ENCODE measurements at places on chromosomes 12 and 14.

DNA sequence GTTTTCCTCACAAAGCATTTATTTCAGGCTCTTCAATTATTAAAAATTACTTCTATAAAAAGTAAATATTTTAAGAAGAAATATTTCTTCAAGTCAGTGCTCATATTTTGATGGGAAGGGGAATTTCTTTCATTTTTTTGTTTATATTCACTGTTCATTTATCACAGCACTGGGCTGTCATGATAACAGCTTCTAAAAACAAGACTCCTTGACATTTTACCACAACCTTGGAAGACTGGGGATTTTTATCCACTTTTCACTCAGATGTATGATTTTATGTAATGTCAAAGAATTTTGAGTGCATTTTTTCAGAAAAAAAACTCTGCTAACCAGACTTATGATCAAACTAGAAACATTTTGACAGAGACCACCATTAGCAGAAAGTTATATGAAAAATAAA is 149.7 kb downstream of the PHLDA1 start:
- no peak for DNase-seq

- DNase-seq: no peak
Measured at GRCh38 chr14:53955229-53955556, 1.4 kb downstream of the BMP4 start.

GRCh38 chr12:30134229-30134628 is 350.5 kb upstream of the TMTC1 start:
- no peak for DNase-seq

DNA sequence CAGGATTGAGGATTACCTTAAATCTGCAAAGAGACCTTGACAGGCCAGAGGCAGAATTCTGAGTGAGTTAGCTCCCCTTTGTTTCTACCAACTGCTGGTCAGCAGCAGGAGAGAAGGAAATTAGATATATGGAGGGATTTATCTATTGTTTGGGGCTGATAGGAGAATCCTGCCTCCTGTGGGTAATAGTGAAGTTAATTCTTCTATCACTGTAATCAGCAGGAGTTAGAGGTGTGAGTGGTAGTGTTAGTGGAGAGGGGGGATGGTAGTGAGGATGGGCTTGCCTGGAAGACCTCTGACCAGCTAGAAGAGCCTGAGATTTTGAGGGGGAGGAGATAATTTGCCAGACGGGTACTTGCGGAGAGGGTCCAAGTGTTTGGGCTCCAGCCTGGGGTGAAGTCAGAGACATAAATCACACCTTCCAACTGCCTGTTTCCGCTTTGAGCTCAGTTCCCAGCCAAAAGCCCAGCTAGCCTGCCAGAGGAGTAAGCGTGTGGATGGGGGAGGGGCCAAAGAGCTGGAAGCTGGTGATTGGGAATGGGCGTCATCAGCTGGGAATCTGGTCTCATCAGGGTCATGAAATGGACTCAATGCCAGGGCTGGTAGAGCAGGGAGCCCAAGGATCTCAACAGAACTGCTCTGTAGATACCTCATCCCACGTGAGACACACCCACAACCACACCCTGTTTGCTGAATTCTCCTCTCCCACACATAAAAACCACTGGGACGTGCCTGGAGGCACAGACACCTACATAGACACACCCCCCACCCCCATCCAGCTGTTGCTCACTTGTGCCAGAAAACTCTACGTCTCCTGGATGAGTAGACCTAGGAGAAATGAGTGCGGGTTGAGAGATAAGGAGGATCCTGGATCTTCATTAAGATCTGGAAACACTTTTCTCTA is 13.1 kb upstream of the ITGA5 start:
- peak; percentile 73 for DNase-seq

GRCh38 chr12:28040246-28040645 is 67.7 kb upstream of the PTHLH start:
- DNase-seq: no peak

DNA sequence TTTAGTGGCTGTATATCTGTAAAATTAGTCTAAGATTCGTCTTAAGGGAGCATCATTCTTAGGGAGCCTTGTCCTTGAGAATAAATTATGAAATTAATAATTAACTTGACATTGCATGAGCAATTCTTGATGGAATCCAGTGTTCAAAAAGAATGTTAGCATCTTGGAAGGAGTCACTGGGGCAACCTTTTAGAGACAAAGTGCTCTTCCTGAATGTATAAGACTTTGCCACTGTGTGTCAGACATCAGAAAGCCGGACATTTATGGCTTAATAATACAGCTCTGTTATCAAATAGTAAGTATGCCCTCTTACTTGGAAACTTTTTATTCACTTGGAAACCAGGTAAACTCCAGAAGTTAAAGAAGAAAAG is 83.3 kb downstream of the CCER1 start:
- DNase-seq: no peak

DNA sequence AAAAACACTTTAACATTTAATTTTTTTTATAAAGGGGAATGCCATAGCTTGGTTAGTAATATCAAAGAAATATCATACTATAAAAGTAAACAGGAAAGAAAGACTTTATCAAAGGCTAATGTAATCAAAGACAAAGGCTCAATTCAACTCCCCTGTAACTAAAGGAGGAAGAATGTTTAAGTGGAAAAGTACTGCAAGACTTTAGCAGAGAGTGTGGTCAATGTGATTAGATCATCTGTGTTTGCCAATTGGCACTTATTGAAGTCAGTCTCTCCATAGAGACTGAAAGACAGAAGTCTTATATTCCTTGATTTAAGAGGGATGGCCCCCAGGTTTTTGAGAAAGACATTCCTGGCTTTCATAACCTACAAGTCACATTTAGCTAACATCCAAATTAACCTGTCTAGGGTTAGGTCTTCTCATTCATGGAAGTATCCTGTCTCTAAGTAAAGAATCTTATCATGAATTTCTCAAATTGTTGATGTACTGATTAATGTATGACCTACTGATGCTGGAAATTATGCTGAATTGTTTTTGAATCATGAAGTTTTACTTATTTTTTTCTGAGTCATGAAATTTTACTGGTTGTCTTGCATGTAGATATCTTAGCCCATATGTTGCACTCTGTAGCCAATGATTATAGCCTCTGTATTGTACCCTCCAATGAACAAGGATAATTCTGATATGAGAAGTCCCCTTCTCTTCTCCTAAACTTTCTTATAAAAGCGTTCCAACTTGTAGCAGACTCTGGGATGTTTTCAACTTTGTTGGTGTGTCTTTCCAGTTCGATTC is 65.4 kb downstream of the ATXN7L3B start:
- no peak for DNase-seq

- no peak for DNase-seq
Measured at GRCh38 chr12:22480016-22480415, 64.3 kb downstream of the C2CD5 start.

DNA sequence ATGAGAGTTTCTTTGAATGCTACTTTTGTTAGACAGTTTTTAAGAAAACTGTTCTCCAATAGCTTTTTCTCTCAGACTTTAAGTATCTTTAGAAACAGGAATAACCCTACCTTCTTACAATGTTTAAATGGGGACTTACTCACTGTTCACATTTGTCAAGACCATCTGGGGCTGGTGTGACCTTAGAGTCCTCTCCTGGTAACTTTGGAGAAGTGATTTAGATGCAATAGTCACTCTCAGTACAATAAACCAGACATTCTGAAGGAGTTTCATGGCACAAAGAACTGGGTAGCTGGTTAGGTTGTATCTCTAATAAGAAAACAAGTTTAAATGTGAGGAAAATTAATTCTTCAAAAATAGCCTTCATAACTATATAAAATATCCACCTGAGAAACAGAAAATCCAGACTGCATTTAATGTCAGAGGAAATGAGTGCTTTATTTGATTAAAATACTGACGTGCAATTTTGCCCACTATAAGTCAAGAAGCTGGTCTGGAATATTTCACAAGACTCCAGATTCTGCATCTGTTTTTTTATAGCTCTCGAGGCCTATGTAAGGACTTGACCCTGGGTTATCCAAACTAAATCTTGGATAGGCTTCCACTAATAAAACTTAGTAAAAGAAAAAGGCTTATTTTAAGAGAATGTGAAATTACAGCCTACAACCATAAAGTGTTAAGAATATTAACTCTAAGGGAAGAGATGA is 108.7 kb downstream of the PTGER2 start:
- no peak for DNase-seq

DNA sequence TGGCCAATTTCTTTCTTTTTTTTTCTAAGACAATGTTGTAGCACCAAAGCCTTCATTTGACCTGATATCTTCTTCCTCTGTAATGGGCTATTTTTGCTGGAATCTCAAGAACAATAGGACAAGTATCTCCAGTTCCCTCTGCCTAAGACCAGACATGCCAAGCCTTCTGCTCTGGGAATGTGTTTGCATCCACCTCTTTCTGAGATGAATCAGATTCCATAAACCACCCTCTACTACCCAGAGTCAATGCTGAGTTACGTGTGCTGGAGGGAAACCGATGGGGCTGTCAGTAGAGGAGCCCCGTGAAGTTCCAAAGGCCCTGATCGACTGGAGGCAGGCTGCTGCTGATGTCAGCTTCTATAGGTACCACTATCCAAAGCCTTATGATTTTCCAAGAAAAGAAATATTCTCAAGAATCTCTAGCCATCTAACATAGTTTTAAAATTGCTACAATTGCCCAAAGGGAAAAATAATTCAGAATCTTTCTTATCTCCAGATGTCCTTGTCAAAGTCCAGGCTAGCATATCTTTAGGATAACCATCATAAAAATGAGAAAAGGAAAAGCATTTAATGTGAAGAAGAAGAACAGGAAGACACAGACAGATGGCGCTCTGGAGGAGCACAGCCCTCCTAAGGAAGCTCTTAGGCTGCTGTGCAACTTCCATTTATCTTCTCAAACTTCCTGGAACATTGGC is 101.9 kb downstream of the SLC8A3 start:
- DNase-seq: no peak

DNA sequence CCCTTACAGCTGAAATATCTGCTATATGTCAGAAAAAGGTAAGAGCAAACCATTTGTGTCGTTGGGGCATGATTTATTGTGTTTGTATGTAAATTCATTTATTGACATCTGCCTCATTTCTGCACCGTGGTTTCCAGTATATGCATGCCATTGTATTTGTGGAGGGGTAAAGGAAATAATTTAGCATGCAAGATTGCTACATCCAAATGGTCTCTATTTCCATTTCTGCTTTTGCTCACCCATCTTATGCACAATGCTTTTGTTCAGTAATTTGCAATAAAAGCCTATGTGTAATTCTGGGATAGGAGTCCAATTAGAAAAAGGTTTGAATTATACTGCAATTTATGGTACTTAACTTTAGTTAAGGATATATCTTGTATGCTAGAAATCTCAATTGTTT is 101.8 kb downstream of the UNC79 start:
- DNase-seq: no peak

GRCh38 chr12:12992418-12993130 is 7.5 kb downstream of the HEBP1 start:
- DNase-seq: no peak

GRCh38 chr12:112676507-112676906 is 115.0 kb upstream of the RPH3A start:
- DNase-seq: no peak

DNA sequence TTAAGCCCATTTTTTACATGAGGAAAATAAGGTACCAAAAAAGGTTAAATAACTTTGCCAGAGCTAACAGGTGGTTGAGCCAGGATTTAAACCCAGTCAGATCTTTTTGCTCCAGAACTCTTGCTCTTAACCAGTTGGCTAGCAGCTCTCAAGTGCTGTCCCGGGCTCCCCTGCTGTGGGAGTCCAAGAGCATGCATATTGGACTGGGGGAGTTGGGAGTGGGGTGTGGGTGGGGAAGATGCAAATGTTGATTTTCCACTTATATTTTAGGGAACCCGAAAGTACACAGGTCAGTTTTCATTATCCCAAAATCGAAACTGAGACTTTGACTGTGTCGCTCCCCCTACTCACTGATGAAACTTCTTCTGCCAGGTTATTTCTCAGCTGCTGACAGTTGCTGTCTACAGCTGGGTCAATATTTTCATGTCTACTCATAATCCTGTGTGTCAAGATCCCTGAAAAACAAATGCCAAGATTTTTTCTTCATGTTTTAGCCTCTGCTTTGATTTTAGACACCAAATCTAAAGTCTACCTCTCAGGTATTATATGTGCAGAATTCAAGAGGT is 172.3 kb upstream of the TMPO start:
- DNase-seq: no peak

GRCh38 chr14:68342216-68342763 is 450.6 kb downstream of the ZFP36L1 start:
- no peak for DNase-seq

GRCh38 chr12:58671196-58671595 is 249.1 kb downstream of the LRIG3 start:
- DNase-seq: no peak

DNA sequence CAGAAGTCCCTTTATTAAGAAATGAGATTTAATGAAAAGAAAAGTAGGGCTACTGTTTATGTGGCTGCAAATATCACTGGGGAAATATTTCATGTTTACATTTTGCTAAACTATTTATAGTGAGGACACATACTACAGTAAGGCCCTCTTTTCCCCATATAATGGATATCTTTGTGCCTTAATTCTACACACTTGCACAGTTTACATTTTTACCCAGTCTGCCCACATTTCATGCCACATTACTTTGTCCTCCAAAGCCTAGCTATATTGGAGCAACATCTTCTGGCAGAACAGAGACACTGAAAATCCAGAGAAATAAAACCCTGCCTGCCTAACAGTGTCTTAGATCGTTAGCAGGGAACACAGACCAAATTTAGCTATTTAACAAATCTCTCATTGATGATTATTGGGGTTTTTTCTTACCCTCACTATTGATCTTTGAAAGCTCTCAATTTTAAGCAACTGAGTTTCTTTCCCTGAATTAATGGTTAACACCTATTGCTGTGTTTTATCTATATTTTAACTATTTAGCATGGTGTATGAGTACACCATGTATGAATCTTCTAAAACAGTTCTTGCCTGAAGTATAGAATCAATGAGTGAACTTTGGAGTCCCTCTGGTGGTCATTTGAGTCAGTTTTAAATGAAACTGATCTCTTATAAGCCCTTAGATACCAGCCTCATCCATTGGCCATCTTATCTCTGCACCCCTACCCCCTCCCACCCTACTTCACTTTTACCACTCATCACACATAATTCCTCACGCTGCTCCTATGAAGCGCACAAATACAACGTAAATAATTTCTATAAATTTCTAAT is 170.2 kb downstream of the BCAT1 start:
- no peak for DNase-seq

DNA sequence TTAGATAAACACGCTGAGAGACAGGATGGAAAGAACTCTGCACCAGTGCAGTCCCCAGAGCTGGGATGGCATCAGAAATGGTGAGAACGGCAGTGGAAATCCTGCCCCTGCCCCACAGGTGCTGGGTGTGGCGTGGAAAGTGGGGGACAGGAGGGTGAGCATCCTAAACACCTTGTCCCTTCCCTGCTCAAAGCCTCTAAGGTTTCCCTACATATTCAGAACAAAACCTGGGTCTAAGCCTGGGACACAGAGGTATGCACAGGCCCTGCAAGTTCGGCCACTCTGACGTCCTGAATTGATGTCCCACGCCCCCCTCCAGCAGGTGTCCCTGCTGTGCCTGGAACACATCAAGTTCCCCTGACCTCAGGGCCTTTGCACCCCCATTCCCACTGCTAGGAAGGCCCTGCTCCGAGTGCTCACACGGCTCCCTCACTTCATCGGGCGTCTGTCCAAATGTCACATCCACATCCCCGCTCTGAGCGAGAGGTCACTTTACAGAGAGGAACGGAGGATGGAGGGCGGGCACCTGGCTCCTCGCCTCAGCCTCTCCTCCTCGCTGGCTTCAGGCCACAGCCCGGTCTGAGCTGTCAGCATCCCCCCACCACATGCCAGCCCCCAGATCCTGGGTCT is 38.5 kb upstream of the SFSWAP start:
- no peak for DNase-seq

- peak; percentile 85 for DNase-seq
Measured at GRCh38 chr12:6363330-6364043, 11.9 kb downstream of the SCNN1A start.

Measured in sciatic nerve (tissue), 2 donors.